ENCODE measurements at places on chromosomes 1 and 21.

GRCh38 chr1:92538048-92538412 lies 51.3 kb upstream of the GFI1 start:
- DNase-seq: peak; percentile 44

DNA sequence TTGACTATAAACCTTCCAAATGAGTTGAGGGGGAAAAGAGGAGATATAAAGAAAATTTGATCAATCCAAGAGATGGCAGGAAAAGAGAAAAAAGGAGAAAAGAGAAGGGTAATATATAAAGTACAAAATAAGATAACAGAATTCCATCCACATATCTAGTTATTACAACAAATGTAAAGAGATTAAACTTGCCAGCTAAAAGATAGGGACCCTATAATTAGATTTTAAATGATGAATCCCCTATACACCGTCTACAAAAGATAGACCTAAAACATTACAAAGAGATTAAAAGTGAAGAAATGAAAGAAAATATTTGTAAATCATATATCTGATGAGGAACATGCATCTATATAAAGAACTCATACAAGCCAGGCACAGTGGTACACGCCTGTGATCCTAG lies 63.1 kb downstream of the CHD5 start:
- no peak for DNase-seq

DNA sequence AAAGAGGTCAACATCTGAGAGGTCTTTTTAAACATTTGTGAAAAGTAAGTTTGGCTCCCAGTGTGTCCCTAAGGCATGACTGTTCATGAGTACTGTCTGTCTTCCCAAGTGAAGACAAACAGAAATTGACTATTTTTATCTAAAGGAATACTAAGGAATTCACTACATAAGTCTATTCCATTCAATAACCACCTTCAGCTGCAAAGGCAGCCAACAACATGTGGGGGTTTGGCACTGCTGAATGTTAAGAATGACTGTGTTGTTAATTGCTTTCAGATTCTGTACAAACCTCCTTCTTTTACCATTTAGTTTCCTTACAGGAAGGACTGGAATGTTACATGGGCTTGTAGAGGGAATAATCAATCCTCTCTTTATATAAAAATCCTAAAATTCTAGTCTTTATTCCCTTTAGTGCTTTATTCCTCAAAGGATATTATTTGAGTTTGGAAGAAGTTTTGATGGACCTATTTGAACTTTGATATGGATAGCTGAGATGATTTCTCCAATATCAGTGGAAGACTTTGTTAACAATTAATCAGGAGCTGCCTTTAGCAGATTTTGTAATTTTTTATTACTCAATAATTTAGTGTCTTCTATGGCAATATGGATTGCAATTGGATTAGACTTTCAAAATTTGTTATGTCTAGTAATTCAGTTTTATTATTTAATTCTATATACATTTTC lies 201.7 kb upstream of the CHRM3 start:
- no peak for DNase-seq

DNA sequence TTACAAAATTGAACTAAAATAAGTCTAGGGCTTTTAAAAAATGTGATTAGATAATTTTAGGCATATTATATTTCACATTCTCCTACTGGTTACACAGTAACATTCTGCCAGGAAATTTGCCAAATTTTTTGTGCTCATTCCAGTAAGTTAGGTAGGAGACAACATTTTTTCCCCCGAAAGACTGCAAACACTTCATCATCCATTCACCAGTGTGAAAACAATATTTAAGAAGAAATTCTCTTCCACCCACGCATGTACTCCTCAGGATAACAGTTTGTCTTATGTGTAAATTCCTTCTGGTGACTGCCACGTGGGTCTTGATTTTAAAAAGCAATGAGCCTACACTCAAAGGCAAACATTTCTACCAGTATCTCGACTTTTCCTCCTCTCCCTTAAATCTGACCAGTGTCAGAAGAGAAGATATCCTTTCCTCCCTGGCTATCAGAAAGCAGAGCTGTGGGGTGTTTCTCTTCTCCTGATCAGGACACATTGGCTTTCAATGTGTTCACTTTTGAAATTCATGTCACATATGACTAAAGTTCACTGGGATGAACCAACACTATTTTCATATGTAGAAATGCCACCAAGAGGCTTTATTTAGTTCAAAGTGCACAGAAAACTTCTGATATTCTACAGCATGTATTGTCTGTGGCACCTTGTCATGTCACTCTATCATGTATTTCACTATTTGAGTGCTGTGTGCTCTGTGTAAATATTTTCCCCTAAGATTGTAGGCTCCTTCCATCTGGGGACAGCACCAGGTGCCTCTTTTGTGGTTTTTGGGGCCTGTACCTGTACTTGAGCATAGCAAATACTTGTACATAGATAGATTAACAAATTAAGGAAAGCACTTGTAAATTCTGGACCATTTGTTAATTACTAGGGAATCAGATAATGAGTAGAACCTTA lies 38.6 kb downstream of the LHX9 start:
- no peak for DNase-seq

- DNase-seq: no peak
Measured at GRCh38 chr1:243712941-243713340, 137.1 kb downstream of the AKT3 start.

DNA sequence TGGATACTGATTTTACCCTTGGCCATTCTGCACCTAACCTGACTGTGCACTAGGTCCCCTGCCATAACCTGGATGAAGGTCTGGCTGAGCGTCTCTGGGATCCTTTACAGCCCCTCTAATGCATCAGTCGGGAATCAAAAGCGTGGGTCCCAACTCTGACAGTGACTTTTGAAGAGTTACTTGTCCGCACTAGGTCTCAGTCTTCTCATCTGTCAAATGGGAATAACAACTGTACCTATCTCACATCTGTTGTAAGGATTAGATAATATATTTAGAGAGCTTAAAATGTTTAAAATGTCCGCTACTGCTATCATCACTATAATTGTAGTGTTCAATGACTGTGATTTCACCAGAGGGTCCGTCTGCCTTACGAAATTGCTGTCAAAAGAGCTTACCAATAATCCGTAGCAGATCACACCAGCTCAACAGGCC lies 746 bp downstream of the TADA1 start:
- DNase-seq: no peak

DNA sequence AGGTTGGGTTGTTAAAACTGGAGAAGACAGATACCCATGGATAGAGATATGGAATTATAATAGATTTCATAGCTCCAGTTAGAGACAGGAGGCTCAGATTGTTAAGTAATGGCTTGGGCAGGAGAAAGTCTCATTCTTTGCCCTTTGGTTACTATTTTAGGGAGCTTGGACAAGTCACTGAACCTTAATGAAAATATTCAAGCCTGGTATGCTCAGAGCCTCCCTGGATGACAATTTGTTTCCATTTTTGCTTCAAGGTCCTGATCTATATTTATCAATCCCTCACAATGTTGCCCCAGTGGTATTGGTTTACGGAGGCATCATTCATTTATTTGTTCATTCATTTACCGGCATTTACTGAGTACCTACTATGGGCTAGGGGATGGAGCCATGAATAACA lies 37.5 kb downstream of the RCSD1 start:
- no peak for DNase-seq

GRCh38 chr21:46465651-46466050 lies 7.0 kb downstream of the DIP2A start:
- DNase-seq: no peak

DNA sequence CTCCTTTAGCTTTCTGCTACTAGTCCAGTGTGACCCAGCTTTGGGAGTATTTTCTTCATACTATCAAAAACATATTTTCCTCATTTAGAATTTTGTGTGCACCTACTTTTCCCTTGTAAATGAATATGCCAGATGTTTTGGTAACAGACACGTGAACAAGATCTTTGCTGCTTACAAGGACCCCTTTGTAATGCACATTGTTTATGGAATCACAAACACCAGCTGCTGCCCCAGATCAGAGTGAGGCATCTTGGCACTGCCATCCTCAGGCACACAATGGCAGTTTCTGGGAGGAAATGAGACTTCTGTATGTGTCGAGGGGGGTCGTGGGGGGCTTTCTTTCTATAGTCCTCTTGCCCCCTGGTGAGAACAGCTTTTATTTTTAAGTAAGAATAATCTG lies 115.7 kb downstream of the RGL1 start:
- DNase-seq: no peak

DNA sequence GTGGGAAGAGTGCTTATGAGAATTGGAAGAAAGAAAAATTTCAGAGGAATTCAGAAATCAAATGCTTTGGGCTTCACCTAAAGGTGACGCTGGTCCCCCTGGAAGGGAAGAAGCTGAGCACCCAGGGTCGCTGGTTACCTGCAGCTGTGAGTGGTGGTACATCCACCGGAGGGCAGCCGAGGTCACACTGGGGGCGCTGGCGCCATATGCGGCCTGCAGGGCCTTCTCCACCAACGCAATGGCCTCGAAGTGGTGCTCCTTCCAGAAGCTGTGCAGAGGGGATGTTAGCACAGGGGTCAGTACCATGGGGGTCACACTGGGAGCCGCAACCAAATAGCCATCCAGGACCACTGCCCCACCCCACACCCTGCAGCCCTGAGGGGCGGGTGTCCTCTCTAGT lies 6.1 kb downstream of the AKR7A2 start:
- no peak for DNase-seq

DNA sequence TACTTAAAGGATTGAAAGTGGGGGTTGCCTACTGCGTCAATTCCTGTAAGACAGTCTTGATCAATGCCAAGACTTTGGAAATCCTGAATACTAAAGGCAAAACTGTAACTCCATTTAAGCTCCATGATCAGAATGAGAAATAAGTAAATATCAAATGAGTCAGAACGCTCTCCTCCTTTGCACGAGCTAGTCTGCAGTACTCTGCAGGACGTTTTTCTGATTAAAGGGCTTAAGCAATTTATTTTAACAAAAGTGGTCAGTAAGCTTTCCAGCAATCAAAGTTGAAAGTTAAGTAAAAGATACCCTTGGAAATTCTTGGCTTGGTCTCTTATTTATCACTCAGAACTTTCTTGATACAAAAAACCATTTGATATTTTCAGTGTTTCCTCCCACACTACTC lies 35.7 kb upstream of the ARHGAP29 start:
- no peak for DNase-seq

DNA sequence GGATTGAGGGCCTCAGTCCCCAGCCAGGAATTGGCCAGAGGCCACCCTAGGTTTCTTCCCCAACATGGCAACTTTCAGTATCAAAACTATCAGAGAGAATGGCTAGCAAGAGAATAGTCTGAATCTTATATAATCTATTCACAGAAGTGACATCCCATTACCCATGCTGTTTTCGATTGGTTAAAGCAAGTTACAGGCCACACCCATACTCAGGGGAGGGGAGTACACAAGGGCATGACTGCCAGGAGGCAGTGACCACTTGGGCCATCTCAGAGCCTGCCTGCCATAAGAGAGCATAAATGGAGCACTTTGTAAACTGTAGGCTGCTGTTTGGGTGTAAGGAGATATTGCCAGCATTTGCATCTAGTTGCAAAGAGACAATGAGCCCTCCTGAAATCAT lies 65.4 kb downstream of the FAM163A start:
- no peak for DNase-seq

DNA sequence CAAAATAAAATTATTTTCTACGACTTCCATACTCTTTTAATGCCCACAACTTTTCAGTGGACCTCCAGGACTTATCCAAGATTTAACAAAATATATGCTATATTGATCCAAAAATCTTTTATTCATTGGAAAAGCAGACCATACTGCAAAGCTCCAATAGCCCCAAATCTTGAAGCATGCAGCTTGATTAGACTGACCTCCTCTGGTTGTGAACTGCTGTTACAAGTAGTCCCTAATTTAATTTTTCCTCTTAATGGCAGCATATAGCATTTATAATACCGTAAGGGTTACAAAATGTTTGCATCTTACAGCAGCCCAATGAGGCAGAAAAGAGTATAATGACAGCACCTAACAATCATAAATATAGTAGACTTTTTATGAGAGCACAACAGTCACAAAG lies 49.8 kb downstream of the TPR start:
- no peak for DNase-seq

GRCh38 chr1:4595341-4596225 lies 58.8 kb upstream of the AJAP1 start:
- DNase-seq: no peak

DNA sequence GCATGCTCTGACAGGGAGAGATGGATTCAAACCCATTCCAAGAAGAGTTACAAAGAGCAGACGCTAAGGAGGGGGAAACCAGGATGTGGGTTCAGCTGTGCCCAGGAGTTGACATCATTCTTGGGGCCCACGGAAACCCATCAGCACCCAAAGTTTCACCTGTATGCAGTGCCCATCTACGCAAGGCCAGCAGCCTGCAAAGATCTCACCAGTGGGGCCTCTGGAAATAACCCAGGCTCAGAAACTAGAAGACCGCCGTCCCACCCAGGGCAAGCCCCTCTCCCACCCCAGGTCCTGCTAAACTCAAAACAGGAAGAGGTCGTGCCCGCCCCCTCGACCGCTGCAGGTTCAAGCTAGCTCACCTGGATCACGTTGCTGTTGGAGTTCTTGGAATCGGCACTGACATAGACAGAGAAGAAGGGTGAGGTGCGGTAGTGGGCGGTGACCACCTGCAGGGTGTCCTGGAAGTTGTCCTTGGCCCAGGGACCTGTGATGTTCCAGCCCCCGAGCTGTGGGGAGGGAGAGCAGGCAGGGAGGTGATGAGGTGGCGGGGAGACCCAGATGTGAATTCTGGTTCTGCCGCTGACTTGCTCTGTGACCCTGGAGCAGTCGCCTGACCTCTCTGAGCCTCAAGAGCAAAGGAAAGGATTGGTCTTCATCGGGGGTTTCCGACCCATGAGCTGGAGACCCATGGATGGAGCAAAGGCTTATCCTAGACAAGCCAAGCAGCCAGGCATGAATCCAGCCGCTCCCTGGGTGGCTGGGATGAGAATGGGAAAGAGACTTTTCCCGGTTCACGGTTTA lies 31.7 kb downstream of the ECE1 start:
- no peak for DNase-seq

- no peak for DNase-seq
Measured at GRCh38 chr1:3149277-3149676, 80.3 kb downstream of the PRDM16 start.

DNA sequence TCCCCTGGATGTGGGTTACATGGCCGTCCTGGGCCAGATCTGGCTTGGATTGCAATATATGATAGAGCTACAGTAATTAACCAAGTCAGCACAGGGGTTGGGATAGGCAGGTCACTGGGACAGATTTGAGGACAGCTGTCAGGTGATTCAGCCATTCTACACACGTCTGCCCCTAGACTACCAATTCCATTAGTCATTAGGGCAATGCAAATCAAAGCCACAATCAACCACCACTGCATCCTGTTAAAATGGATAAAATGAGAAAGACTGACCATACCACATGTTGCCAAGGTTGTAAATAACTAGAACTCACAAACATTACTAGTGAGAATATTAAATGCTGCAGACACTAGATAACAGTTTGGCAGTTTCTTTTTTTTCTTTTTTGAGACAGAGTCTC lies 16.0 kb downstream of the C21orf58 start:
- DNase-seq: no peak

- DNase-seq: no peak
Measured at GRCh38 chr21:40018871-40019475, 151.7 kb downstream of the PCP4 start.

- DNase-seq: no peak
Measured at GRCh38 chr1:63523738-63524137, 413 bp downstream of the EFCAB7 start.

DNA sequence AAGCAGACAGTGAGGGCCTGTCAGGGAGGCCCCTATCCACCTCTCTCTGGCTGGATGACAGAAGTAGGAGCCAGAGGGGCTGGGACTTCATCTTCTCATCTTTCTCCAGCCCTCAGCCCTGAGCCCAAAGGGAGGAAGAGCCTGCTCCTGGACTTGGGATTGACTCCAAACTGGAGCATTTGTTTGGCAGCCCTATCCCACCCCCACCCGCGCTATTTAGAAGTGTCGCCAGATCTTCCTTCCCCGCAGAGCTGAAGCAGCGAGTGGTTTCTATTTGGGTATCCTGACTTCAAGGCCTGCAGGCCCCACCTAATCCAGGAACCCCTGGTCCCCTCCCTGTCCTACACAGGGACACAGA lies 9.6 kb downstream of the NES start:
- DNase-seq: no peak

All from T-helper 2 cell treated with Interferon-gamma antibody and Interleukin-4, amounts not matched to agents 5 μg/mL and 100 μg/mL, for 36 hours (primary cell).